ENCODE measurements at places on chromosomes 12 and 14.

GRCh38 chr12:94941440-94941862 lies 62.0 kb downstream of the NDUFA12 start:
- DNase-seq = no peak

- DNase-seq = no peak
These were observed 159.9 kb upstream of the ALG10B start for GRCh38 chr12:38156497-38157245.

- no peak for DNase-seq
These were observed 28.4 kb downstream of the TEP1 start for GRCh38 chr14:20384886-20385285.

DNA sequence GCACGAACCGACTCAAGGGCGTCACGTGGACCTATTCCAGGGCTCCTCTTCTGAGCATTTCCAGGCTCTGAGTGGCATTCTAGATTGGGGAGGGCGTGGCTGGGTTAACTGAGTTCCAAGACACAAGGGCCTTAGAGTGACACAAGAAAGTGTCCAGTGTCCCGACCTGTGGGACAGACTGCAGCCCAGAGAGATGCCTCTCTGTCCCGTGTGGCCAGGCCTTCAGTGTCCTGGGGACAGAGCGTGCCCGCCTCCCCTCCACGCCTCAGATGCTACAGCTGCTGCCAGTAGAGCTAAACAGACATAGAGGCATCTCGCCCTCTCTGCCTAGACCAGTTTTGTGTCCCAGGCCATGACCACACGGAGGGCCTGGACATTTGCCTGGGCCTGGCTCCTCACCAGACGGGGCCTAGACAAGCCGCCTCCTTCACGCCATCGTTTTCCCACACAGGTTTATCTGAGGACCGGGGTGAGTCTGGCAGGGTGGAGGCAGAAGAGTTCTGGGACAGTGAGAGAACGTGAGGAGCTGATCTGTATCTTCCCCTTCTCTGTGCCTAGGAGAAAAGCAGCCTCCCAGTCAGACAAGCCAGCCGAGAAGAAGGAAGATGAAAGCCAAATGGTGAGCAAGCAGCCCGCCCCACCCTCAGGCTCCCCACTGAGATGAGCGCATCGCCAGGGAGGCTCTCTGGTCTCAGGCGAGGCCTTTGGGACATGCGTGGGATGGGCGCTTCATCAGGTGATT lies 27.1 kb downstream of the DEGS2 start:
- DNase-seq = no peak

GRCh38 chr12:52879394-52880351 lies 25.2 kb downstream of the KRT8 start:
- peak; percentile 67 for DNase-seq

DNA sequence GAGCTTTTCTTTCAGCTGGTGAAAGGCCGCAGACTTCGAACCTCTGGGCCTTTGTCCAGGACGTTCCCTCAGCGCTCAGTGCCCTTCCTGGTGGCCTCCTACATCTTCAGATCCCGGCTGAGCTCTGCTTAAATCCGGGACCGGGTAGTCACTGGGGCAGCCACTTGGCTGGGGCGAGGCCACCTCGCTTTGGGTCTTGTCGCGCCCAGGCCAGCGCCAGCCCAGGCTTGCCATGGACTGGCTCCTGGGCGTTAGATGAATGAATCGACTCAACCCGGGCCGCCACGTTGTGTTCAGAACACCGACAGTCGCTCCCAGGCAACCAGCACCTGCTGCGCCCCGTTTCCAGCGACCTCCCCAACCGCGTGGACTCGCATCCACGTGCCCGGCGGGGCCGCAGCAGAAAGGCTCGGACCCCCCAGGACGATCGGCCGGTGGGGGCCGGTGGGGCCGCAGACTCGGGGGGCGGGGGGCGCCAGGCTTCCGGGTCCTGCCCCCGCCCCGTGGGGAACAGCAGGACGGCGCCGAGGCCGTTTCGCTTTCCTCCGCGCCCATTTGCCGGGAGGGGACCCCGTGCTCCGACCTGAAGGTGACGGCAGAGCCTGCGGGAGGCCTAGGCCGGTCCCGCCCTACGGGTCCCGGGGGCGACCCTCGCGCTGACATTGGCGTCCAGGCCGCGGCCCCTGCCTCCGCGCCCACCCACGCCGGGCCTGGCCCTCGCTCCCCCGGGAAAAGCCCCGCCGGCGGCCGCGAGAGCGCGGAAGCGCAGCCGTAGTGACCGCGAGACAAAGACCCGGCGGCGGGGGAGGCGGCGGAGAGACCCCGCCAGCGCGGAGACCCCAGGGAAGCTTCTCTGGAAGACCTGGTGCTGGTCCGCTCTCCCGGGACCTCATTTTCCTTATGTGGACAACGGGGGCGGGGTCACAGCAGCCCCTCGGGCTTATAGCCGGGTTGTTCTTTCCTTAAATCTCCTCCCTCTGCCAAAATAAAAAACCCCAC lies 37.3 kb upstream of the RCOR1 start:
- no peak for DNase-seq

GRCh38 chr14:99744199-99744872 lies 48.9 kb upstream of the EML1 start:
- no peak for DNase-seq

- no peak for DNase-seq
These were observed 32.6 kb downstream of the JDP2 start for GRCh38 chr14:75460394-75460793.

DNA sequence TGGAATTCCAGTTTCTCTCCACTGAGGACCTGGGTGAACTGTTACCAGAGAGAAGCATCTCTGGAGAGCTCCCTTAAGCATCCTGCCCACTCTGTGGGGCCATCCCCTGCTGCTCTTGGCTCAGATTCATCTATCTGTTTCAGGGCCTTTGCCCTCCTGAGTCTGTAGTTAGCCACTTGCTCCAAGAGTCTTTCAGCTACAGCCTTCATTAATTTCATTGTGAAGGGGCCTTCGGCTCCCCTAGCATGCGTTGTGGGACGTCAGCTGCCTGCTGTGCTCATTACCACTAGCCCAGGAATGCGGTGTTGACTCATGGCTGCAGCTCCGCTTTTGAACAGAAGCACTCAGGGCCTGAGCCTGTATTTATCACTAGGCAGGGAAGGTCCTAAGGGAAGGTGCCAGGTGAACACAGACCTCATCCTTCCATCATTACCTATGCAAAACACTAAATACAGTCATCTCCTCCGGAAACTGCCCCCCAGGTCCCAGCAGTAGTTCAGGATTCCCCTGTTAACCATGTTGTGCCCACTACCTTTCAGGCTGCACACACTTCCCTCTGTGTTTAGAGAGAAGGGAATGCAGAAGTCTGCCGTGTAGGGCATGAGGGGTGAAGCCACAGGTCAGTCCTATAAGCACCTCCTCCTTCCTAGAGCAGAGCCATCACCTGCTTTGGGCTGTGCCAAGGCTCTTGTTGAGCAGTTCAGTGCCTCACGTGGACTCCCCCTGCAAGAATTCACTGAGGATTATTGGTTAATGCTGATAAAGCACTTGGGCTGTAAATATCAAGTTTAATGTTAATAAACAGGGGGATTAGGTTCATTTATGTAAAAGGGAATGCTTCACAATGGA lies 191.4 kb downstream of the CACNA1C start:
- DNase-seq = no peak

- DNase-seq = no peak
These were observed 321.6 kb downstream of the ZFP36L1 start for GRCh38 chr14:68471029-68471963.

DNA sequence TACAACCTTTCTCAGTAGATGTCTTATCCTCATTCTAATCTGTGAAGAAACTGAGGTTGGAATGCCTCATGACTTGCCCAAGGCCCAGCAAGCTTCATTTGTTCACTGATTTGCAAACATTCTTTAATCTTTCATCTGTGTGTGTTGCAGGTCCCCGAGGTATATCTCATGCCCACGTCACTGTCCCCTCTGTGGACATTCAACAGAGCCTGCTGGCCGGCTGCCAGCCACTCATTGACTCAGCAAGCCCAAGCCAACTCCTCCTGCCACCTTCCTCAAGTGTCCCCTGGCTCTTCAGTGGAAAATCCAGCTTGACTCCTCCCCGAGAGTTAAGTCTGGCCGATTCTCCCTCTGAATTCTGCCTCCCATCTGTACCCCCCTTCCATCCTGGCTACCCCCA lies 1.9 kb upstream of the DCAF4 start:
- no peak for DNase-seq

DNA sequence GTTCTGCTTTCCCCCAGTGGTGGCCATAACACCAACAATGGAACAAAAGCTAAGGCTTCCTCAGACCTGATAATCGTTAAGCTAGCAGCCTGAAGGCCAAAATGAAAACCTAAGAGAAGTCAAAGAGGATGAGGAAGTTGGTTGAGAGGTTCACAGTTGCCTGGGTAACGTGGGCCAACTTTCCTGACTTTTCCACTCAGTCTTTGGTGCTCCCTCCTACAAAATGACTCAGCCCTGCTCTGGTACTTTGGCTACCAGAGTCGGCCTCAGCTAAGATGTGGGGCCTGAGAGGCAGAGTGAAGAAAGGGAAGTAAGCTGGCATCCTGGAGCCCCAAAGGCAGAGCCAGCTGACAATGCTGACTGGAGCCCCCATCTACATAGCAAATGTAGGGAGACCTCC lies 14.9 kb upstream of the FKBP11 start:
- DNase-seq = no peak

DNA sequence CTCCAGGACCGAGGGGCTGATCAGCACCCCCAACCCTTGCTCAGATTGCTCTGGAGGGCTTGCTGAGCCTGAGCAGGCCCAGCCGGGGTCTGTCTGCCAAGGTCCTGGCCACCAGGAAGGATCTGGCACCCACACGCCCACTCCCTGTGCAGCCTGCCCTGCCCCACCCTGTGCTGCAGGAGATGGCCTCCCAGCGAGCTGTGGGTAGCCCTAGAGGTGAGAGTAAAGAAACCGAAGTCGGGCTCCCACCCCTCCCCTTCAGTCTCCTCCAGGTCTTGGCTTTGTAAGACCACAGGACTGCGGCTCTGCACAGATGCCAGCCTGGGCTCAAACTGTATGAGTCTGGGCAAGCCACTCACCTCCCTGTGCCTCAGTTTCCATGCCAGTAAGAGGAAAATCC lies 307.8 kb downstream of the BCL11B start:
- no peak for DNase-seq

- no peak for DNase-seq
These were observed 188.5 kb upstream of the PRMT8 start for GRCh38 chr12:3302401-3303041.

GRCh38 chr14:51335531-51335930 lies 95.5 kb downstream of the TMX1 start:
- no peak for DNase-seq

DNA sequence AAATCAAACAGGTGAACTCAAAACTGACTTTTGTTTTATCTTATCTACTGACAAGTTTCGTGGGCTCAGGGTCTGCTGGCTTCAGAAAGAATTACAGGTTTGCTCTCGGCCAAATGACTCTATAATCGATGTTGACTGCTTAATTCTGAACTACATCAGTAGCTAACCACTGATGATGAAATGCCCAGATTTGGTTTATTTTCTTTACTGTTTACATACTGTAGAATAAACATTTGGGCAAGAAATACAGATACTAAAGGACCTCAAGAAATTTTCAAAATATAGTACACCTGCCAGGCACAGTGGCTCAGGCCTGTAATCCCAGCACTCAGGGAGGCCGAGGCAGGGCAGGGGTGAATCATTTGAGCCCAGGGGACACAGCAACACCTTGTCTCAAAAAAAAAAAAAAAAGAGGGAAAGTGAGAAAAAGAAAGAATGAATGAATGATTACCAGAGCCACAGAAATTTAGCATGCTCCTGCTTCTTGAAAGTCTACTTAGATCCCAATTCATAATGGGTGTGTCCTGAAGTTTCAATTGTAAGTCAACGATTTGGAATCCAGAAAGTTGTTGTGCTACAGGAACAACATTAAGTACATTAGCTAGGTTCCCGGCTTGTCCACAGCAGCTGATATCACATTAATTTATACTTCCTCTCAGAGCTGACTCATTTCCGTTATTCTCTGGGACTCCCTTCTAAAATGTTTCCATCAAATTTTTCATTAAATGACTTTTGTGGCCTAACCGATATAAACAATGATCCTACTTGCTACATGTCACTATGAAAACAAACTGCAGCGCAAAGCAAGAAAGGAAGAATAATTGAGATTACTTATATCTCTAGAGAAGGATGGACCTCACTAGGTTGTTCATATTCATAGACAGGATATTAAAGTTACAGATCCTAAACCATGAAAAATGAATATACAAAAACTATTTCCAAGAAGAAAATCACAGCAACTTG lies 134.3 kb downstream of the MED13L start:
- DNase-seq = peak; percentile 62

- no peak for DNase-seq
These were observed 19.9 kb downstream of the CLEC6A start for GRCh38 chr12:8475508-8476203.

DNA sequence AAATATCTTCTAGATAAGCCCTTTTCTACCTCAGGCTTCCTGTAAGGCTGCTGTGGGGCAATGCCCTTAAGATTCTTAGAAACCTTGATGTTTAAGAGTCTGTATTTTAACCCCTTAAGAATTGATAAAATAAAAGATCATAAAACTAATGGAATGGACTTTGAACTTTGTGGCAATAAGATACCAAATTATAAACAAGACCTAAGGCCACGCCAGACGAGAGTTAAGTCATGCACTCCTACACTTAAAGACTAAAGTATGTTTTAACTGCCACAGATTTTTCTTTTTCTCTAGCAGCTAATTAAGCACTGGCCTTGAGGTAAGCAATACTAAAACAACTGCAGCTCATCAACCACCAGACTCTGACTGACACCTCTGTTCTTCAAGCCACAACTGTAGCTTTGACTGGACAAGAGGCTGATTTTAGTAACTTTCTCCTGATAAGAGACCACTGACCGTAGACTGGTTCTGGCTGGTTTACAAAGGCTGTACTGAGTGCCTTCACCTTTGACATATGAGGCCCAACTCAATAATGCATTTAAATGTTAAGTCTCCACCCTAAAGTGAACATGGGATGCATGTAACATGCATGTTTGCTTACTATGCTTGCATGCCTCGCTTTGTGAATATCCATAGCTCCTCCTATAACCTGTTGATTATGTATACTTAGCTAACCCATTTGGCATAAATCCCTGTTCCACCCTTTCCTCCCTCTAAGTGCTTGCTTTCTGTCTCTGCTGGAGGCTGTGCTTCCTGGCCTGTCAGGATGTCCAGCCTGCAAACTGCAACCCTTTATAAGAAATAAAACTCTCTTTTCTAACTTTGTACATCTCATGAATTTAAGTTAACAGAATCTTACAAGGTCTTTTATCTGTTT lies 71.9 kb downstream of the KLHL28 start:
- DNase-seq = no peak

DNA sequence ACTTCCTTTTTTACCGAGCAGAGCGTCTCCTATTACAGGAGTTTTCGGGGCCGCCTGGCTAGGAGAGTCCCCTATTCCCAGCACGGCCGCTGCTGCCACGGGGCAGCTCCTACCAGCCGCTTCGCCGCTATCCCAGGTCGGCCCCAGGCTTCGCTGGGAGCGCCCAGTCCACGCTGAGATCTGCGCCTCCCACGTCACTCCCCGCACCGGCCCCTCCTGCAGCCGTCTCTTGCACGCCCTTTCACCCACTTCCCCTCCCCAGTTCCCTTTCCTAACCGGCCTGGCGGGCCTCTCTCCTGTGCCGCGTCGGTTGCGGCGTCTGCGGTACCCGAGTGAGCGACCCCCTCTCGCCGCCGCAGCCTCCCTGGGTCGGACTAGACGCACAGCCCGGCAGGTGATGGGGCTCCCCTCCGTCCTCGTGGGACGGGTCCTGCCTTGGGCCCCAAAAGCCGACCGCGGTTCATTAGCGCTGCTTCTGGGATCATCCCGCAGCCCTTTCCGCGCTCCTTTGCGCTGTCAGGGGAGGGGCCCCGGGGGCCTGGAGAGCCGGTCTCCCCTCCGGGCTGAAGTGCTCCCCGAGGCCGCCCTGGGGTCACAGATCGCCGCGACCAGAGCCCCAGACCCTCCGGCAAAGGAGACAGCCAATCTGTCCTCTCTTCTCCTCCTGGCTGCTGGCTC lies 1318.4 kb downstream of the TMEM121 start:
- no peak for DNase-seq

All from foreskin melanocyte (primary cell).